ENCODE measurements at places on chromosomes 3 and 15. TPM values are rescaled to one million over a fixed set of nuclear protein-coding genes. Genes with fewer than 3 reads are reported as not detected.

The CSPG4 gene
- 39.1 TPM for total RNA-seq

The SCN10A gene
- total RNA-seq = not detected

The ST3GAL6 gene
- total RNA-seq = 11.0 TPM

The TTLL13 gene
- not detected for total RNA-seq

The FANCD2OS gene
- not detected for total RNA-seq

The MCF2L2 gene
- total RNA-seq = 0.59 TPM

The GRM2 gene
- total RNA-seq = 0.30 TPM

The CRYGS gene
- total RNA-seq = 0.77 TPM

The KNG1 gene
- total RNA-seq = not detected

GRCh38 chr15:42819786-42820185, 82.9 kb upstream of the CDAN1 start:
- no peak for DNase-seq

DNA sequence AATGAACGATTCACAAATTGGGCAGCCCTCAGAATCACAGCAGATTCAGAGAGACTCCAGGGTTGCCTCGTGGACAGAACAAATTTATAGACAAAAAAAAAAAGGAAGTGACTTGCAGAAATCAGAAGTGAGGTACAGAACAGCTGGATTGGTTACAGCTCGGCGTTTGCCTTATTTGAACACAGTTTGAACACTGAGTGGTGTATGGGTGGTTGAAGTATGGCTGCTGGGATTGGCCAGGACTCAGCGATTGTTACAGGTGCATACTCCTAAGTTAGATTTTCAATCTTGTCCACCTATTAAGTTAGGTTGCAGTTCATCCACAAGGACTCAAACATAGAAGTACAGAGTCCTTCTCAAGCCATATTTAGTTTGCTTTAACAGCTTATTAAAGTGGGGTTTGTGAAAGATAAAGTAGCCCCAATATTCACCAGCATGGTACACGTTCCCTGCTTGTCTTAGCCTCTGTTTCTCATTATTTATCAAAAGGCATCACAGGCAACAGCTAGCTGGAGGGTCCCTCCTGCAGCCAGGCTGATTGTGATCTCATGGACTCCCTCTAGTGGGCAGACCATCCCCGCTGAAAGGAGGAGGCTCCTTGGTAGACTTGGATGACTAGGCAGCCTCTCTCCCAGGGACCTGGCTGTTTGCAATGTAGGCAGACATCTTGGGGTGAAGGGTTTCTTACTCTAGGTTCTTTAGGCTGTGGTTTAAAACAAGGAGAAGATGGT, 17.6 kb upstream of the ALDH1L1 start:
- DNase-seq = peak; percentile 72

DNA sequence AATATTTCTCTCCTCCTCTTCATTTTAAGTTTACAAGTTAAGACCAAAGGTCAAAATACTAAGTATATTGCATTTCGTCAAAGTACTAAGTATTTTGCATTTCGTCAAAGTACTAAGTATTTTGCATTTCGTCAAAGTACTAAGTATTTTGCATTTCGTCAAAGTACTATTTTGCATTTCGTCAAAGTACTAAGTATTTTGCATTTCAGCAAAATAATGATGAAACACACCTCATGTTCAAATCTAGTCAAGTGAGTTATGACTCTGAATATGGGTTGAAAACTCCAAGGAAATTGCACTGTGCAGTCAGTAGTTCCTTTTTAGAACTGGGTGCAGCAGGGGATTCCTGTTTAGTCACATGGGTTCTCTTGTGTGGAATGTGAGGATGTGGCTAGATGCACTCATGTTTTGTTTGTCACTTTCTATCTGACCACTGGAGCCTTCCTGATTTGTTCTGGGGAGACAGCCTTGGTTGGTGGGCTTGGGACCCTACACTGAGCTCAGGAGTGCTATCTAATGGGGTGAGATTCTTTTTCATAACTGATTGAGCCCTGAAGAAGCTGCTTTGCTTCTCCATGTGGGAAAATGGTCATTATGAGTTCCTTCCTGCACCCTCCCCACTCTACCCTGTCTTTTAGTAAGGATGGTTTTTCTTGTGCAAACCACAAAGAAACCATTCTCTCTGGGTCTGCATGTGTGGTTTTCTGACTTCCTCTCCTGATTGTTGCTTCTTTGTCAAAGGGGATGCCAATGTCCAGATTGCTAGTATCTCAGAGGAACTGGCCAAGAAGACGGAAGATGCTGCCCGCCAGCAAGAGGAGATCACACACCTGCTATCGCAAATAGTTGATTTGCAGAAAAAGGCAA, 73.4 kb downstream of the CCK start:
- no peak for DNase-seq

GRCh38 chr3:64462203-64462602, 225.6 kb downstream of the ADAMTS9 start:
- DNase-seq = no peak

DNA sequence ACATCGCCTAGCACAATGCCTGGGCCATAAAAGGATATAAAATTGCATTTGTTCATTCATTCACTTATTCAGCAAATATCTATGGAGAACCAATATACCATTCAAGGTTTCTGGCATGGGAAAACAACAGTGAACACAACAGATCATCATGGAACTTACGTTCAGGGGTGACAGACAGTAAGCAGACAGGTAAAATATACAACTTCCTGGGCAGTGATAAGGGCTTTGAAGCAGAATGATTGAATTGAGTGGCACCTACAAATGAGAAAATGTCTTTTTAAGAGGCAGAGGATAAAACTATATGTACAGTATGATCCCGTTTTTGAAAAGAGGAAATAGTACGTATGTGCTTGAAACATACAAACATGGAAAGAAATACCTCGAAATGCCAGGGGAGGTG, 39.2 kb downstream of the CMTM7 start:
- DNase-seq = no peak

GRCh38 chr15:43749690-43750345, 3.6 kb downstream of the PDIA3 start:
- DNase-seq = no peak

DNA sequence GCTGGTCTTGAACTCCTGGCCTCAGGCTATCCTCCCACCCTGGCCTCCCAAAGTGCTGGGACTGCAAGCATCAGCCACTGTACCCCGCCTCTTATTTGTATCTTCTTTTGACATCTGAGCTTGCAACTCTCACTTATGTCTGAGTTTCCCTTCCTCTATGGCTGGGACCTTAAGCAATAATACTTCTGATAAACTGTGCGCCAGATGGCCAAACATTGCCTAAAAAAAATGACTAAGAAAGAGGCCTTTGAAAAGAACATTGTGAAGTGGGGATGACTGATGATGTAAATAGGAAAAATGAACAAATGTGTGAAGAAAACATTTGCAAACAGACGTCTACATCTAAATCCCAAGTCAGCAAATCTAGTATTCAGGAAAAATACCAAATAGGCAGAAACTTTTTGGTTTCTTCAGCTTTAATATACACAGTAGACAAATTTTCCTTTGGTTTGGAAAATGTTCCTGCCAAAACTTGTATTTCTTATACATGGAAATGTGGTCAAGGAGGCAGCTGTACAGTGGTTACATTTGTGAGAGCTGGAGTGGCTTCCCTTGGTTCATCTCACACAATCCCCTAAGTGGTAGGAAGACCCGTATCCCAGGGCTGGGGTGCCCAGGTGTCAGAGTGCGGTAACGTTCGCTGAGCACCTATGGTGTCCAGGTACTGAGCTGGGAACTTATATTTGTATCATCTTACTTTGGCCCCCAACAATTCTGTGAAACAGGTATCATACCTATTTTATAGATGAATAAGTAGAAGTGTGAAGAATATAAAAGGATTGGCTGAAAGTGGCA, 11.6 kb upstream of the TFRC start:
- no peak for DNase-seq

- no peak for DNase-seq
Measured at GRCh38 chr3:16059081-16059537, 115.4 kb upstream of the GALNT15 start.

- DNase-seq = no peak
Measured at GRCh38 chr15:22939051-22939450, 41.1 kb downstream of the CYFIP1 start.

DNA sequence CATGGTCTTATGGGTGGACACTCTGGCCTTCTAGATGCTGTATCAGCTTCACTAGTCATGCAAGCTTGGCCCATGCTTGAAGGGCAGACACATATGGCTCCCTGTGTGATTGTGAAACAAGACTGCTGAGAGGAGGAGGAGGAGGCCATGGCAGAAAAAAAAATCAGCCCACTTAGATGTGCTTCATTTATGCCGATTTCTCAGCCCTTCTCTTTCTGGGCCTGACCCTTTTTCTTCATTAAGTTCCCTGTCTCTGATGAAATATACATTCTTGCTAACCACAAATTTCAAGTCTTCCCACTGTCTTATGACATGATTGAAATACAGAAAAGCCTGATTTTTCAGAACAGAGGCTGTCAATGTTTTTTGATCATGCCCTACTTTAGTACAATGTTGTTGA, 213.0 kb upstream of the FEZF2 start:
- DNase-seq = no peak

GRCh38 chr15:22903961-22904534, 65.6 kb downstream of the NIPA2 start:
- DNase-seq = no peak

DNA sequence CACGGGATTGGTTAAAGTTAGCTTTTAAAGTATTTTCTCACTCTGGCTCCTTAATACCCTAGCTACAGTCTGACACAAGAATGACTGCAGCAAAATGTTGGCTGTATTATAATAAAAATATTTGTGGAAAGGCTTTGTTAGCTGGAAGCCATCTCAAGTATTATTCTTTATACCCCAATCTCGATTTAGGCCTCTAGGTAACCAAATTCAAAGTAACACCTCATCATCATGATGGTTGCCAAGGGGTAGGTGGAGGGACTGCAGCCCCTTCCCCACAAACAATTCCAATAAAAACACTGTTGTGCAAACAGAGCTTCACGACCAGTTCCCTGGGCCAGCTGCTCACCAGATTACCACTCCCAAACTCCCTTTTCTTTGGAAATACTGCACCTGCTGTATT, 759 bp upstream of the GMPS start:
- no peak for DNase-seq

- no peak for DNase-seq
Measured at GRCh38 chr15:40430271-40430805, 10.4 kb upstream of the BAHD1 start.

DNA sequence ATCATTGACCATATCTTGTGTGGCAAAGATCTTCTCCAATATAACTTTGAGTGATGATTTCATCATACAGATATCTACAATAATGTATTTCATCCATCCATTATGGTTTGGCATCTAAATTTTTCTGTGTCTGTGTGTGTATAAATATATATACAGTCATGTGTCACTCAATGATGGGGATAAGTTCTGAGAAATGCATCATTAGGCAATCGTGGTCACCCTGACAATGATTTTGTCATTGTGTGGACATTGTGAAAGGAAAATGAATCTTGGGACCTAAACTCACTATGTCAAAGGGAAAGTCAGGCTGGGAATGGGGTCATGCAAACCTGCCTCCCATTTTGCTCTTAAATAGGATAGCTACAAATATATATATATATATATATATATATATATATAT, 12.4 kb downstream of the CFAP161 start:
- DNase-seq = no peak

GRCh38 chr15:86162172-86162591, 82.5 kb downstream of the AGBL1 start:
- DNase-seq = no peak

GRCh38 chr3:157066335-157067098, 93.4 kb downstream of the CCNL1 start:
- peak; percentile 67 for DNase-seq

DNA sequence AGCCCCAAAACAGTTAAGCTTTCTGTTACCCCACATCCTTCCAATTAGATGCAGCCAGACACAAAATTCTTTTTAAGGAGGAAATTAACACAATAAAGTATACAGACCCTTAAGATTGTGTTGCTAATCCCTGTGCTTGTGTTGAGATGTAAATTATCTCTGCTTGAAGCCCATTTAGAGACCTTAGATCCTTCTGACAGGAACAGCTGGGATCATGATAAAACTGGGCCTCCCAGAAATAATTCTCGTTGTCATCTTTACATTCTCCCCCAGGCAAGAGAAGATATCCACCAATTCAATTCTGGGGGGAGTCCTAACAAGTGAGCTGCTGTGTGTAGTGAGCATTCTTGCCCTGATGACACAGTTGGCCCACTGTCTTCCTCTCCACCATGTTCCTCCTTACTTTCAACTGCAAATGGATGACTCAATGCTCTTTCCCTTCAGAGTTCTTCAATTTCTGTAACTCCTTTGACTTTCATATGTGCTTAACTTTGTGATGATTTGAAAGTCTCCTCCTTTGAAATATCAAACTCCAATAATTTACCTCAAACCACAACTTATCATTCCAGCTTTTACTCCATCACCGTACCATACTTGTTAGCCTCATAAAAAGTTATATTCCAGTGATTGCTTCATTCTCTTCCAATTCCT, 186.6 kb downstream of the RAP2B start:
- no peak for DNase-seq

DNA sequence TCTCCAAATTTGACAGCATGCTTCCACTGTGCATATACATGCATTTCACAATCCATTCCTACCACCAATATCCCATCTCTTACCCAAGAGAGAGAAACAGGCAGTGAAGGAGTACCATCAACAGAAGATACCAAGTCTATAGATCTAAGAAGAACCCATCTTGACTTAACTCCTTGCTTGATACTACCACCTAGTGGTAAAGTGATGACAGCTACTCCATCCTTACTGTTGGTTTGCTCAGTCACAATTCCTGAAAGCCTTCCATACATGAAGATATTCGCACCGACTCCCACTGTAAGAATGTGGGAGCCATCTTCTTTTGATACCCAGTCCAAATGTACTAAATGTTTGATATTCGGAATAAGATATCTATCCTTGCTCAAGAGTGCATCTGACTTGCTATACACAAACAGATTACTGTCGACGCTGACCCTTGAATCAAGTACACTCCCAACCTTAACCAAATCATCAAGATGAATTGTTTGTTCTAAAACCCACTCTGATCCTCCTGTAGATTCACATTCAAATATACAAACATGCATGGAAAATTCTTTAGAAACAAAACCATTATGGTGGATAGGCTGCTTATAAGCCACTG, 123.1 kb downstream of the DMXL2 start:
- no peak for DNase-seq

- no peak for DNase-seq
Measured at GRCh38 chr3:44242721-44243120, 1.0 kb downstream of the TOPAZ1 start.

- no peak for DNase-seq
Measured at GRCh38 chr3:111758642-111759041, 100.4 kb upstream of the PHLDB2 start.

DNA sequence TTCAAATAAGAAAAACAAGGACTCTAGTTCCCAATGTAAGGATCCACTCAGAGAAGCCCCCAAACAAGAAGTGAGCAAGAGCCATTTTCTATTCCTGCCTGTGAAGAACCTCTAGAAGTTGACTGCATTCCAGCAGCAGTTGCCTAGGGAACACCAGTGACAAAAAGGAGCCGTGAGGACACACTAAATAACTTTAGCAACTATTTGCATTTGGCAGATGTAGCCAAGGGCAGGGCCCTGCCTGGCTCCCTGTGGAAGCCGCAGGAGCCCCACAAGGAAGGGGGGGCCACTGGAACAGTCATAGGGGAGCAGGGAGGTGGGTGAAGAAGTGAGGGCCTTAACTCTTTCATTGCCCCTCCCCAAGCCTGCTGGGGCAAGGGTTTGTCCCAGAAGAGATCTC, 470.2 kb upstream of the PROK2 start:
- no peak for DNase-seq
